Tongue (tissue), 3 donors: ENCODE measurements at places on chromosomes 4 and X.
A peak's percentile ranks its signal among the peaks of the same experiment; 100 is the strongest.

GRCh38 chrX:6071731-6072130 lies 156.9 kb downstream of the NLGN4X start:
- DNase-seq, result no peak

DNA sequence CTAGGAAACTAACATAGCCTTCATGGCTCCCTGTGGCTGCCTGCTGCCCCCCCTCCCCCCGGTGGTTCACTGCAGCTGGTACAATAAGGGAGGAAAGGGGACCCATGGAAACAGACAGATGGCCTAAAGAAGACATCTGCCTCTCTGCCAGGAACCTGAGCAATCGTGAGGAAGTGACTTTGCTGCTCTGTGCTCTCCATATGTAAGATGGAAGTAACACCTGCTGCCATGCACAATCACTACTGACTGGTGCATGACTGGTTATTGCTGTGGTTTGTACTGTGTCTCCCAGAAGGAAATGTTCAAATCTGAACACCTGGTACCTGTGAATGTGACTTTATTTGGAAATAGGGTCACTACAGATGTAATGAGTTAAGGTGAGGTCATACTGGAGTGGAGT lies 43.6 kb downstream of the CD99L2 start:
- no peak for DNase-seq

- DNase-seq, result peak; percentile 56
Observed at GRCh38 chrX:96147681-96148080, 537.0 kb upstream of the DIAPH2 start.

DNA sequence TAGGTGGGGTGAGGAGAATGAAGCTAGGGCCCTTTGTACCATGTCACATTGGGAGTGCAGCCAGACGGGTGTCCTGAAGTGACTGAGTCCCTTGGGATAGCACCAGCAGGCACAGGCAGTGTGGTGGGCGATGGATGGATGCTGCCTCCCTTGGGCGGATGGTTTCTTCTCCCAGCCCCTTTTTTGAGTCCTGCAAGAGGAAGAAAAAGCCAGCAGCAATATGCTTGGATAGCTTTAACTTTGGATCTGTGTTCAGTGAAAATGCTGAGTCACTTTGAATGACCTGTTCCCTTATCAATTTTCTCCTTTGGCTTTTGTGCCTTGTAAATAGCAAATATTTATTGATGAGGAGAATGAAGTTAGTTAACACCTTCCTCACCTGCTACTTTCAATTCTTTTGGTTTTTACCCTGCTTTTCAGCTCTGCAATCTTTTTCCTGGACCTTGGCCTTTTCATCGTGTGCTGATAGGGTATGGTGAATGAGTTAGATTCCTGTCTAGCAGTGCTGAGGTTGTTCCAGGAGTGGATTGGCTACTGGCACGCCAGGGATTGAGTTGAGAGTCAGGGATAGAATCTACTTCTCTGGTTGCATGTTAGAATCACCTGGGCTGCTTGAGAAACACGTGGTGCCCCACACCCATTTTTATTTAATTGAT lies 10.2 kb downstream of the DCUN1D4 start:
- no peak for DNase-seq

- no peak for DNase-seq
Observed at GRCh38 chr4:101307899-101308298, 39.4 kb downstream of the PPP3CA start.

GRCh38 chrX:82658492-82658891 lies 849.6 kb upstream of the POU3F4 start:
- DNase-seq, result no peak

DNA sequence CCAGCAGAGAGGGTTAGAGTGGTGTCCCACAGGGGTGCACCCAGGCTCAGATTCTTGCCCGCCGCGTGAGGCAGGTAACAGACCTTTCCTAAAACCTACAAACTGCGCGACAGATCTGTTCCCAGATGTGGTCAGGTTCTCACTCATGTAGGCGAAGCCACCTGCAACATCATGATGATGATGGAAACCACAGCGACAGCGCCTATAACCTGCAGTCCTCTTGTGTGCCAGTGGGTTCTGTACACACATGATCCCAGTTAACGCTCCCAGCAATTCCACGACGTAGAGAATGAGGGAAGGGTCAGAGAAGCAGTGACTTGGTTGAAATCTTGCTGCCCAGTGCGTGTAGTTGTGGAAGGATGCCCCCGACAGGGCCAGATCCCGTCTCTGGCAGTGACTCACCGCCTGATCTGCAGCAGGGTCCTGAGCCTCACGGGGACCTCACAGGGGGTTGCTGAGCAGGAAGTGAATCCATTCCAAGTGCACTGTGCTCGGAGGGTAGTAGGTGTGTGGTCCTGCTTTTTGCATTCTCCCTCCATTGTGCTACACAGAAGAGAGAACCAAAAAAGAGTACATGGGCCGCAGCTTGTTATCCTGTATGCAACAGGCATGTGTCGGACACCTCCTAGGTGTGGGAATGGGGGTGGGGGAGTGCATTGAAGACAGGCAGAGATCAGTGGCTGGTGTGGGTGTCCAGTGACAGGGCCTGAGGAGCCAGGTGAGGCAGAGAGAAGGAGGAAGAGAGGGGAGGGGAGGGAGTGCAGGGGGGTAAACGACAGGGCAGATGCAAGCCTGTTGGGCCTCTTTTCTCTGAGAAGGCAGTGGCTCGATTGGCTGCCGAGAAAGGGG lies 66.6 kb downstream of the MTMR1 start:
- no peak for DNase-seq

DNA sequence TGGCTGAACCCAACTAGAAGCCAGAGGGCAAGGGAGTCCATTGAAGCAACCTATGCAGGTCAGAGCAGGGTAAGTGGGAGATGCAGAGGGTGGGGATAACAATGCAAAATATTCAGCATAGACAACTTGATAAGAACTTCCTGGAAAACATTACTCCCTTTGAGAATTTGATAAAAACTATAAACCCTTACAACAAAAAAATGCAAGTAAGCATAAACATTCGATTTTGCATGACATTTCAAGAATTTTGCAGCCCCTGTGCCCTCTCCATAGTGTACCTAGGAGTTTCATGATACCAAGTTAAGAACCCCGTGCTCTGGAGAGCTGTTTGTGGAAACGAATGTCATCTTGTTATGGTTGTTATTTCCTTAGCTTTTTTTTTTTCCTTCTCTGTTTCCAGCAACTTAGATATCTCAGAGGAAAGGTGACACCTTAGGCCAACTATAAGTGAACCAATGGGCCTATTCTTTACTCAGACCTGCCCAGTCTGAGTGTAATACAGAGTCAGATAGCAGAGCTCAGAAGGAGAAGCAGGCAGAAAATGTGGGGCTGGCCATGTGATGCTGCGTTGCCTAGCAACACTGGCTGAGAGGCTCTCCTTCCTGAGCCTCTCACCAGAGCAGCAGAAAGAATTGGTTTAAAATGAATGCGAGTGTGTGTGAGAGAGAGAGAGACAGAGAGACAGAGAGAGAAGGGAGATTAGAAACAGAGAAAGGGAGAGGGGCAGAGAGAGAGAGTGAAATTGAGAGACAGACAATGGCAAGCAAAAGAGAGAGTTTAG lies 36.7 kb upstream of the GABRQ start:
- DNase-seq, result peak; percentile 25

DNA sequence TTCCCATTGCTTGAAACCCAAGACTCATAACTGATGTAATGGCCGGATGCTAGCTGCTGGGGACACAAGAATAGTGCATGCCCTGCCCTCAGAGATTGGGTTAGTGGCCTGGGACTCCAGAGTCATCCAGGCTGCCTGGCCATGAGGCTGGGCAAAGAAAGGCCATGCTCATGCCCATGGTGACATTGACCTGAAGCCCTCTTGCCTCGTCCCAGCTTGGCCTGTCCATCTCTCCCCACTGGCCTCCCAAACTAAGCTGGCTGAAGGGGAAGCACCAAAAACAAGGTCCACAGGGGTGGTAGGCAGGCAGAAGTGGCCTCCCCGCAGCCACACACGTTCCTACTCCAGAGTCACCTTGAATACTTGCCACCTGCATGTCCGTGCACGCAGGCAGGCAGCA lies 141.8 kb downstream of the EVC2 start:
- no peak for DNase-seq

GRCh38 chrX:139929876-139930275 lies 3.0 kb downstream of the ATP11C start:
- DNase-seq, result no peak

GRCh38 chr4:5959211-5959982 lies 58.8 kb downstream of the C4orf50 start:
- no peak for DNase-seq

GRCh38 chr4:155608225-155608885 lies 58.3 kb upstream of the GUCY1A1 start:
- DNase-seq, result no peak

DNA sequence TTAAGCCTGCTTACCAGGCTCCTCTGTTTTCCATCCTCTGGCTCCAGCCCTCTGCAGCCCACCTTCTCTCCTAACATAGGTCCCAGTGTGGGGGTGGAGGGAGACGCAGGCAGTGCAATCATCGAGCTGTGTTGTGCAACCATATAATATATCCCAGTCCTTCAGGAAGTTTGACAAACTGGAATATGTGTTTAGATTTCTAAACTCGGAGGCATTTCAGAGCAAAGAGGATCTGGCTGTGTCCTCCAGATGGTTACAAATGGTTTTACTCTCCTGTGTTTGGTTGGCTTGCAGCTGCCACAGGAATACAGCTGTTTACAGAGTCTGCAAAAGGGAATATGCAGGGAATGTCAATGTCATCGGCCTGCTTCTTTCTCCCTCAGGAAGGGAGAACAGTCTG lies 195.3 kb upstream of the LNX1 start:
- peak; percentile 63 for DNase-seq

DNA sequence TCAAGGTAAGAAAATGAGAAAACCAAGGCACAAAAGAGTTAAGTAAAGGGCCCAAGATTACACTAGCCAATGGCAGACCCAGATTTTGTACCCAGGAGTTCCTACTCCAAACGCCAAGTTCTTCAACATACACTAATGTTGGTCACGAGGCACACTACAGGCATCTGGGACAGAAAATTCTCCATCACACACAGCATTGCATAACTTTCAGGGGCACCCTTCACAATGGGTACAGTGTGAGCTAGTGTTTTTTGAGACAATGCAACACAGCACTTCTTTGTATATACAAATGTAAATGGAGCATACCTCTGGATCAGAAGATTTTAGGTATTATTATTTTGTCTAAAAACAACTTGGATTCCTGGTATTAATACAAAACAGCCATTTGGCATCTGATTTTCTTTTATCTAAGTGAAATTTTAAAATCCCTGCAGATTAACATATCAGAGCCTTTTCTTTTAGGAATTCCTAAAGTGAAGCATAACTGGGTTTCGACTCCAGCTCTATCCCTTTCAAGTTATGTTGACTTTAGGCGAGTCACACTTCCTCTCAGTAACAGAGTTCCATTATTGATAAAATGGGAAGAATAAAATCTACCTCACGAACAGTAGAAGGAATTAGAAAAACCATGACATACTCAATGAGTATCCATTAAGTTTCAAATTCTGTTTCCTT lies 41.1 kb downstream of the ADGRA3 start:
- no peak for DNase-seq

DNA sequence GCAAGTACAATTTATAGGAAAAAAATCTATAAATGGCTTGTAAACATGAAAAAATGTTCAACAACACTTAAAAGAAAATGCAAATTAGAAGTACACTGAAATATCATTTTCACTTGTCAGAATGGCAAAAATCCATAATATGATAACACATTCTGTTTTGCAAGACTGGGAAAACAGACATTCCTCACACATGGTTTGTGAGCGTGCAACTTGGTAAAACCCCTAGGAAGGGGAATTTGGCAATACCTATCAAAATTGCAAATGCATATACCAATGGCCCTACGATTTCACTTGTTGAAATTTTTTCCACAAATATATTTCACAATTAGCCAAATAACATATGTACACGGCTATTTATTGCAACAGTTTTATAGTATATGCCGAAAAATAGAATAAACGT lies 31.4 kb downstream of the TBC1D9 start:
- DNase-seq, result no peak

- DNase-seq, result peak; percentile 32
Observed at GRCh38 chr4:156111686-156112085, 158.0 kb upstream of the CTSO start.

GRCh38 chrX:53654376-53654775 lies 32.1 kb downstream of the HUWE1 start:
- no peak for DNase-seq

DNA sequence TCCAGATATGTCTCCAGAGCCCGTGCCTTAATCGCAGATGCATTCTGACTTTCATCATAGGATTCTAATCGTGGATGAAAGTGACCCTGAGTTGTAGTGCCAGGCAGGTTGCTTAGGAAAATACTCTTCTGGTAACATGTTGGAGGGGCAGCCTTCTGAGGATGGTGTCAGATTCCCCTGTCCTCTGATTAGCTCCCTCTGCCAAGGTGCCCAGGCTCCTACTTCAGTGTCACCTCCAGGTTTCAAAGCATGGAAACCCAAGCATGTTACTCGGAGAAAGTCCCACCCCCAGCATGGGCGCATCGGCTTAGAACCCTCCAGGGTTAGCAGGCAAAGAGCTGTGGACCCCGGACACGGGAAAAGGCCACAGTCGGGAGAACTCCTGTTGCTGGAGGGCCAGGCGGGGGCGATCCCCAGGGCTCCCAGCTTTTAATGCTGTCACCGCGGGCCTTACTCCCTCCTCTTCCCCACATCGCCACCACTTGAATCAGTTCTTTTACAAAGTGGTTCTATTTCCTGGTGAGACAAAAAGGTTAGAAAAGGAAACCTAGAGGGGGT lies 44.5 kb downstream of the TRIM2 start:
- no peak for DNase-seq

GRCh38 chr4:127916512-127916911 lies 35.8 kb downstream of the PLK4 start:
- DNase-seq, result no peak

DNA sequence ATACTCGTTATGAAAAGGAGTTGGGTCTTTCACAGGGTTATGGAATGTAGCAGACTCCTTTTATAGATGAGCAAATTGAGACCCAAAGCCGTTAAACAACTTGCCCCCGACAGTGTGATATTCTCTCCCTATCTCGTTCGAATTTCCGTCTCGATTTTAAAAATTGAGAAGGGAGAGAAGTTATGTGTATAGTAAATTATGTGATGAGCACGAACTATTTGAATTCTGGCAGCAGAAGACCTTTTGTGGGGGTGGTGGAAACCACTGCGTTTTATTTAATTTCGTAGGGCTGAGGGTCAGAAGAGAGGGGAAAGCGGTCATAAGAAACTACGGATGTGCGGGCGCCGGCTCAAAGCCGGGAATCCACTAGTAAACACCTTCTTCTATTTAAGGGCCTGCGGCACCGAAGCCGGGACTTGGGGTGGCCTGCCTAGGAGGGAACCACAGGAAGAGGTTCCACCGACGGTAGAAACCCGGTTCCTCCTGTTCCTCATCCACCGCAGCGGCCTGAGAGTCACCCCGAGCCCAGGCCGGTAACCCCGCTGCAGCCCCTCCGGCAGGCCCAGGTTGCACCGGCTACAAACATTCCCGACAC lies 1.5 kb upstream of the DDX3X start:
- peak; percentile 51 for DNase-seq

- no peak for DNase-seq
Observed at GRCh38 chr4:151104621-151105020, 5.2 kb downstream of the RPS3A start.

GRCh38 chr4:610411-611261 lies 14.7 kb upstream of the PDE6B start:
- DNase-seq, result peak; percentile 91

- DNase-seq, result no peak
Observed at GRCh38 chr4:103075435-103075893, 1.1 kb downstream of the SLC9B2 start.
